T-cell (primary cell): ENCODE measurements at places on chromosomes 13 and 19. TPM values are rescaled to one million over a fixed set of nuclear protein-coding genes. Genes with fewer than 3 reads are reported as not detected.

The CLEC17A gene
- total RNA-seq, result 1.1 TPM

The FGF21 gene
- total RNA-seq, result not detected

The KIR2DL1 gene
- total RNA-seq, result 0.28 TPM

The FFAR1 gene
- 0.35 TPM for total RNA-seq

The HIF3A gene
- 0.13 TPM for total RNA-seq

The PRODH2 gene
- total RNA-seq, result not detected

The BRCA2 gene
- total RNA-seq, result 4.7 TPM

The ELSPBP1 gene
- total RNA-seq, result not detected
